Activated naive CD8-positive, alpha-beta T cell treated with anti-CD3 and anti-CD28 coated beads, Interleukin-2, amount 50 U/mL, for 16 hours (primary cell): ENCODE measurements at places on chromosomes 7 and 10.

GRCh38 chr10:77319557-77319956 is 318.1 kb downstream of the KCNMA1 start:
- DNase-seq: no peak

DNA sequence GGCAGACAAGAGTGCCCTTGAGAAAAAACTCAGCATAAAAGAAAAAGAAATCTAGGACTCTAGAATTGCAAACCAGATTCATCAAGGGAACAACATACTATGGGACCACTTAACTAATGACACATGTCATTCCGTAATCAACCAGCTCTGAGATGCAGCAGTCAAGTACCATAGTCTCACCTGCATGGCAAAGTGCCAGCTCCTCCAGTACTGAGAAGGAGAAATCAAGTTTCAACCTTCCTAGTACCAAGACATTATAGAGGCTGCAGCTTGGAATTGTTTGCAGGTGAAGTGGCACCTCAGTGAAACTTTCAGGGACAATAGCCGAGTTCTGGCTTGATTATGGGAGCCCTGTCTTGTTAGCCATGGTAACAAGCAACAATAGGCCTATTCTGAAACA is 11.5 kb downstream of the STEAP1 start:
- no peak for DNase-seq

DNA sequence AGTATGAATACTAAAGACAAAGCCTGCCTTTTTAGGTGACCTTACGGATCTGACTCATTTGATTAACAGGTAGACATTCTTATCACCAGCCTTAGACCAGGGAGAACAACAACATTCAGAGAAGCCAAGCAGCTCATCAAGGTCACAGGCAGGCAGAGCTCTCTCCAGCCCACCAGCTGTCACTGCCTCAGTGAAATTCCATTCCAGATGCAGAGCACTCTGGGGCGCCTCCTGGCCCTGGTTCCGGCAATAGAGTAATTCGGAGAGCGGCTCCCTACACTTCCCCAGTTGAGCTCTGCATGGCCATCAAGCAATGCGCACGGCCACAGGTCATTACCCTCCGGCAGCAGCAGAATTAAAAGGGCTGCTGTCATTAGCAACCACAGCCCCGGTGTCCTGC is 164.7 kb downstream of the TCERG1L start:
- DNase-seq: no peak

GRCh38 chr10:76874176-76874575 is 763.4 kb downstream of the KCNMA1 start:
- no peak for DNase-seq

DNA sequence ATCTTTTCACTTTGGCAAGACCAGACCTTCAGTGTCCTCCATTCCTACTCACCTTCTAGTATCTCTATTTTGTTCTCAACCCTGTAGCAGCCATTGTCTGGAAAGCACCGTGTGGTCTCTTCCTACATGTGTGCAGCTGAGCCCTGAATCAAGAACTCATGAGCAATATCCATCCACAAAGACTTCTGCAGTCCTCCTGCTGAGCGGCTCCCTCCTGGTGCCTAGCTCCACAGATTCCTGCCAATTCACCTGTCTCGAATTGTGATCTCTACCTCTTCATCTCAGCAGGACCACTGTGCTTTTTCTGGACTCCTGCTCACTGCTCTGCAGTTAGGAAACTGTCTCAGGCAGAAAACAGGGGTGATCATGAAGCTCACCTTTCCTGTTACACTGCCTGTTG is 118.8 kb downstream of the RELN start:
- DNase-seq: no peak

GRCh38 chr10:114131094-114131493 is 42.9 kb downstream of the CCDC186 start:
- no peak for DNase-seq

GRCh38 chr7:158957510-158957906 is 101.2 kb downstream of the DYNC2I1 start:
- no peak for DNase-seq

DNA sequence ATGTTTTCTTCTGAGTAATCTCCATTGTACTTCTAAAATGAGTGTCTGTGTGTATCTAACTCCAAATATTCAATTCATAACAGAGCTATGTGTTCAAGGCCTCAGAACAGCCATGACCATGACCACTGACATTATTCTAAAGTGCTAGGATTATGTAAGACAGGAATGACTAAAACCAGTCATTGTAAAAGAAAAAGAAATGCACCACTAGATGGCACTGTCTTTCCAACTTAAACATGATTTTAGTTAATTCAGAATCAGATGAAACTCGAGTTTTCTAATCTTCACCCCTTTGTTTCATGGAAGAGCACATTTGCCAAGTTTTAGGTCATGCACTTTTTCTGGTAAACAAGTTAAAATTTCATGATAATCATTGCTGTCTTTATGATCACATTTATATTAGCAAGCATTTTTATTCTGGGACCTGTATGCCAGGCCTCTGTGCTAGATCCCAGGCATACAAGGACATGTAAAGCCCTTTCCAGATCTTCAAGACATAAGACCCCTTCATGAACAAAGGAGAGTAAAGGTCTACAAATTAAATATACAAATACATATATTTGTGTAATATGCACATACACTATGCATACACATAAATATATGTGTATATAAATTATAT is 26.1 kb upstream of the RSU1 start:
- no peak for DNase-seq

DNA sequence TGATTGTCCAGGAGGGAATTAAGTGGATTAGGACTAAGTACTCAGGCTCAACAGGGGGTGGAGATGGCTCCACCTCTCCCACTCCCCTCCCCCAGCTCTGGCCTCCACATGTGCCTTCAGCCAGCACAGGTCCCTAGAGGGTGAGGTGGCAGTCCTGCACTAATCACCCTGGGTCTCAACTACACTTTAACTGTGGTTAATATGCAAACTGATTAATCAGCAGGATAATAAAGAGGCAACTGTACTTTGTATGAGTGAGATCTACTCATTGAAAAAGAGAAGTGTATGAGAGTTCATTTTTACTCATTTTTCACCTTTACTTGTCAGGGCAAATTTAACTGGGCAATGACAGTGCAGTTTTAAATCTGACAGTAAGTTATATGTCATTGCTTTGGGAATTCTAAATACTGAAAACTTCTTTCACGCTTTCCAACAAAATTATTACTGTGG is 223.8 kb upstream of the CCDC6 start:
- DNase-seq: no peak

GRCh38 chr7:83984076-83984475 is 210.5 kb downstream of the SEMA3A start:
- DNase-seq: no peak

DNA sequence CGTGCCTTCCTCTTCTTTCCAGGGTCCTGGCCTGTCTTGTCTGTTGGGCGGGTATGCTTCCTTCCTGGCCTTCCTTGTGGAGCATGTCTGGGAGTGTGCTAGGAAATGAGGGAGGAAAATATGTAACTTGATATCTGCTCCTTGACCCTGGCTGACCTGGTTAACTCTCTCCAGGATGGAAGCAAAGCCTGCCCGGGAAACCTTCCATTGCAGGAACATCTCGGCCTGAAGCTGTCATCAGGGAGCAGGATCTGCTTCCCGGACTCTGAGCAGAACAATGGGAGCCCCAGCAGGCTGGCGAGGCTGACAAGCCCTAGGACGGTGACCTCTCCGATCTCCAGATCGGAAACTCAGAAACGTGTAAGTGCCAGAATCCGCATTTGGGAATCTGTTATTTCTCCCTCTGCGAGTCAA is 340.3 kb downstream of the FRMD4A start:
- no peak for DNase-seq

GRCh38 chr7:155456738-155457543 is 988 bp upstream of the EN2 start:
- DNase-seq: no peak

DNA sequence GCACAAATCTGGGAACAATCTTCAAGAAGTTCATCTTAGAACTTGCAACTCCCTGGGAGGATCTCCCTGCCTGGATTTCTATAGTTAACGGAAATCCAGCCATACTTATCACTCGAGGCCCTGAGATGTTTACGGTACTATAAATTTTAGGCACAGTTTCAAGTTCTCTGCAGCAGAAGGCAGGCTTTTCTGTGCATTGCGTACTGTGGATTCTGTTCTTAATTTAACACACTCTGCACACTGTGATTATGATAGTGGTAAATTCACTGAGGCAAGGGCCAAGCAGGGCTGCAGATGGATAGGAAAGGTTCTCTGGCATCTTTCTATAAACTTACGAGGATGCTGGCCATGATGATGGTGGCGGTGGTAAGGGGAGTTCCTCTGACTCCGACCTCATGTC is 10.6 kb downstream of the INHBA start:
- no peak for DNase-seq

DNA sequence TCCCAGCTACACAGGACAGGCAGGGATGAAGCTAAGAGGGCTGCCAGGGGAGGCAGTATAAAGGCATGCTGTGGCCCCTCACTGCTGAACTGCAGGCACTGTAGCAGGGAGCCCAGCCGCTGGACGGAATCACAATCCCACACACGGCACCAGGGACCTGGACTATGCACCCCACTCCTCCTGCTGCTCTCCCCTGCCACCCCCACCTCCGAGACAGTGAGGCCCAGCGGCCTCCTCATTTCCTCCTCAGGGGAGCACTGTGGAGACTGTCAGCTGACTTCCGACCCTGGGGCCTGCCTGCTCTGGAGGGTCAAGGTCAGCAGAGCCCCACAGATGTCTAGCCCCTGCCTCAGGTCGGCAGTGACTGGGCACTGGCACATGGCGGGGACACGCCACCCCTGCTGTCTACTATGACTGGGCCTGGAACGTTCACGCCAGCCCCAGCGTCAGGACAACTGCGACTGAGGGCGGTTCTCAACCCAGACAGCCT is 92.7 kb downstream of the FAM53B start:
- no peak for DNase-seq

DNA sequence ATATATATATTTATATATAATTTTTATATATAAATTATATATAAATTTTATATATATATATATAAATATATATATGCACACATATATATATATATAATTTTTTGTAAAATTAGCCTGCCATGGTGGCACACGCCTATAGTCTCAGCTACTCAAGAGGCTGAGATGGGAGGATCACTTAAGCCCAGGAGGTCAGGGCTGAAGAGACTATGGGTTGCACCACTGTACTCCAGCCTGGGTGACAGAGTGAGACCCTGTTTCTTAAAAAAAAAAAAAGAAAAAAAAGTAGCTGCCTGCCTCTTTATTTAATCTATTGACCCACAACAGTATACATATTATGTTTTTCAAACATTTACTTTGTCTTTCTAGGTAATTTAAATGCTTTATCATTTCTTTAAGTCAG is 19.2 kb downstream of the BCAP29 start:
- no peak for DNase-seq

- no peak for DNase-seq
Measured at GRCh38 chr7:75950111-75950681, 35.2 kb downstream of the POR start.

DNA sequence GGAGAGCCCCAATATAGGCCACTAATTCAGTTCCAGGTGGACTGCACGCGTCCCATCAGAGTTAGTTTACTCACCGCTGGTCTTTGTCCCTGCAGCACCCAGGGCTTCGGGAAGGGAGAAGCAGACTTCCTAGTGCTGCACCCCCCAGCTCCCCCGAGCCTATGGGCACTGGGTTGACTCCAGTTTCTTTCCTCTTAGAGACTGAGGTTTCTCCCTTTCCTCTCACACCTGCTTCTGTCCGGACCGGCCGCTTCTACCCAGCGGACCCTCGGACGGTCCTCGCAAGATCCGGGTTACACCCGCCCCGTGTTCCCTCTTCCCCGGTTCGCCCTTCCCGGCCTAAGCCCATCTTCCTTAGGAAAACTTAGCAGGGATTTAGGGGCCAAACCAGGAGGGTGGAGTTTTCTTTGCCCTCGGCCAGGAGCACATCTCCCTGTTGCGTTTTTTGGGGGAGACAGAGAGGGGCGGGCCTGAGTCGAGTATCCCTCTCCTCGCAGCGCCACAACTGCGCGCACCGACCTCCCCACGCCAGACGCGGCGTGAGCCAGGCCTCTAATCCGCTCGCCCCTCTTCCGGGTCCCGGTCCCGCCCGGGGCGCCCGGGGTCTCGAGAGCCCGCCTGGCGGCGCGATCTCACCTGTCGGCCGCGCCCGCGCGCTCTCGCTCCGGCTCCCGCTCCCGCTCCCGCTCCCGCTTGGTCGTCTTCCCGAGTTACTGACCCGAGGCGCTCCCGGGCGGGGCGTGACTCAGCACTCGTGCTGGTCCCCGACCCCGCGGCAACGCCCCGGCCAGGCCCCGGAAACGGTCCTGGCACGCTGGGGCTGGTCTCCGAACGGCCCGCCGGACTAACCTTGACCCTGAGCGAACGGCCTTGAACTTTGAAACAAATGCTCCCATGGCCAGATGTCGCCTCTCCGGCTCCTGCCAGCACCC is at the start of gene AIFM2:
Gene AIFM2, minus strand, starts transcription at position 728 of the 932 bp plus-strand sequence. CDS start 8,741 bp downstream, outside the sequence.
- peak; percentile 14 for DNase-seq

GRCh38 chr7:44175730-44176129 is 13.5 kb downstream of the GCK start:
- no peak for DNase-seq

GRCh38 chr10:54797636-54798321 is 3.3 kb downstream of the PCDH15 start:
- no peak for DNase-seq

DNA sequence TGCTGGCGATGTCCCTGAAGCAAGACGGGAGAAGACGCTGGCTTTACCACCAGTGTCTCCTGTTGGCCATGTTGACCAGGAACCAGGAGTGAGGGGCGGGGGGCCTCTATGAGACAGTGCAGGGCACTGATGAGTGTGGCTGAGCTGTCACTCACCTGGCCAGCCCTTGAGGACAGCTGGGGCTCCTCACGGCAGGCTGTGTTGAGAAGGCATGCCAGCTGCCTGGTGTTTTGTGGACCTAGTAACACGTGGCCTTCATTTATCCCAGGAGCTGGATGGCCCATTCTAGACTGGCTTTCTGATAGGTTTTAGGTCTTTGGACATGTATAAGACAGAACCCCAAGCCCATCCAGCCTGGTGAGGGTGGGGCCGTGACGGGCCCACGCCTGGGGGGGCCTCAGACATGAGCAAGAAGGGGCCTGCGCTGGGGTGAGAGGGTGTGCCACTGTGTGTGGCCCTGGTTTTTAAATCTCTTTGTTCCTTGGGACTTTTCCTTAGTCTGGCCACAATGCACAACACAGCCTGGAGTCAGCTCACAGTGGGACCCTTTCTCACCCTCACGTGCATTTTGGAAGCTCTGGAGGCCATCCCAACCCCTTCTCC is 10.5 kb downstream of the RHBDD2 start:
- DNase-seq: no peak

DNA sequence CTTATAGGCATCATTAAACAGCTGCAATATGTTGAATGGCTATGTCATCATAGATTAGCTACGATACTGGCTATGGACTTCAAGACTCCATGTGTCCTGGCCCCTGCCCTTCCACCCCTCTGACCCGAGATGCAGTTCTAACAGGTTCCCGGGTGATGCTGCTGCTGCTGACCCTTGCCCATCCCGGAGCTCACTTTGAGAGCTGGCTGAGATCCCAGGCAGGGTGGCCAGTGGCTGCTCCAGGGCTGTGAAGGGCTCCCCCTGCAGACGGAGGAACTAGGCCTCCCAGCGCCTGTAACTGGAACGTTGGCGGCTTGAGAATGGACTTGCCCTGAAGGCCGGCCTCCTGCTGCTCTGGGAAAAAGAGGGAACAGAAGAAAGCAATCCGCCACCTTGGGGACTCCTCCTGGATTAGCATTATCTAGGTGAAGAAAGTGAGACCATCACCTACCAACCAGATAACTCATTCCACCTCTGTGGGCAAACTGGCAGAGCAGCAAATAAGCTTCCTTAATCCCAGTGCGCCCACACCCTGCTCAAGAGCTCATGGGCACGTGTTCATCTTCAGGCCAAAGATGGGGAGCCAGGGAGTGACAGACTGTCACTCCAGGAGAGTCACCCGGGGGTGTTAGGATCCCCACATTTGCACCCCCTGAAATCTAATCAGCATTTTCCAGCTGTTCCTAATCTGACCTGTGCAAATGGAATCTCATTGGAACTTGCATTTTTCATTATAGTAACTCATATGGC is 56.8 kb downstream of the PARP12 start:
- no peak for DNase-seq
